ENCODE measurements at places on chromosomes 12 and 14.
A peak's percentile ranks its signal among the peaks of the same experiment; 100 is the strongest.

DNA sequence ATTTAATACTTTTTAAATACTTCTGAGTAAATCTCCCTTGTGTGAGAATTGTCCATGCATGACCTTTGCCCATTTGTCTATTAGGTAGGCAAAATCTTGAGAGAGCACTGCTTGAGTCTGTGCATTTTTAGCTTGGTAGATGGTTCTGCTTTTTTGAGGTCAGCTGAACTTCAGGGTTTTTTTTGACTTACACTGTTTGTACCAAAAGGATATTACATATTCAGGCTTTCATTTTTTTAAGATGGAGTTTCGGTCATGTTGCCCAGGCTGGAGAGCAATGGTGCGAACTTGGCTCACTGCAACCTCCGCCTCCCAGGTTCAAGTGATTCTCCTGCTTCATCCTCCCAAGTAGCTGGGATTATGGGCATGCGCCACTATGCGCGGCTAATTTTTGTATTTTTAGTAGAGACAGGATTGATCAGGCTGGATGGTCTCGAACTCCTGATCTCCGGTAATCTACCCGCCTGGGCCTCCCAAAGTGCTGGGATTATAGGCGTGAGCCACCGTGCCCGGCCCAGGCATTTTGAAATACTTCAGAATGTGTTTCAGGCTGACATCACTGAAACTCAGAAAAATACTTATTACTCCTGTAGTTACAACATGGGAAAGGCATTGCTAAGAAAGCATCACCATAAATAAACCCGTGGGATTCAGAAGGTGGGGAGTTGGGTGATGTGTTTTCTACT lies 11.1 kb downstream of the RASSF3 start:
- DNase-seq = peak; percentile 50

- peak; percentile 7 for DNase-seq
Observed at GRCh38 chr12:56878010-56878339, 56.2 kb downstream of the SDR9C7 start.

GRCh38 chr12:52211716-52212585 lies 20.1 kb upstream of the KRT80 start:
- DNase-seq = no peak

DNA sequence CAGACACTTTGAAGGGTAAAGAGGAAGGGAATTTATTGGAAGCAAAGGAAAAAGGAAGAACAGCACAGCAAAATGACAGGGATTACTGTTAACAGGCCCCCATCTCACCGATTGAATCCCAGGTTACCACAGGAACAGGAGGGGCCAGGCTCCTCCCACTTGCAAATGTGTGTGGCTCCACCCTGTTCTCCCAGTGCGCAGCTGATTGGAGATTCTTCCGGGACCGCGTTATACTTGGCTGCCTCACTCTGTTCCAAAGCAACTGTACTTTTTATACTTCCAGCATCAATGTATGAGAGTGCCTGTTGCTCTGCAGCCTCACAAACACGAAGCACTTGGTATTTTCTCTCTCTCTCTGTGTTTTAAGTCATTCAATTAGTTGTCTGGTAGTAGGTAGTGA lies 273.6 kb upstream of the MDGA2 start:
- DNase-seq = no peak

- no peak for DNase-seq
Observed at GRCh38 chr12:117643971-117644370, 282.5 kb upstream of the NOS1 start.

Measured in EL (cell line).